Activated CD4-positive, CD25-positive, alpha-beta regulatory T cell treated with anti-CD3 and anti-CD28 coated beads, Interleukin-2, amount 50 U/mL, for 24 hours (primary cell): ENCODE measurements at places on chromosomes 5 and 9.

GRCh38 chr5:84622461-84622860 is 237.8 kb upstream of the EDIL3 start:
- no peak for ATAC-seq

DNA sequence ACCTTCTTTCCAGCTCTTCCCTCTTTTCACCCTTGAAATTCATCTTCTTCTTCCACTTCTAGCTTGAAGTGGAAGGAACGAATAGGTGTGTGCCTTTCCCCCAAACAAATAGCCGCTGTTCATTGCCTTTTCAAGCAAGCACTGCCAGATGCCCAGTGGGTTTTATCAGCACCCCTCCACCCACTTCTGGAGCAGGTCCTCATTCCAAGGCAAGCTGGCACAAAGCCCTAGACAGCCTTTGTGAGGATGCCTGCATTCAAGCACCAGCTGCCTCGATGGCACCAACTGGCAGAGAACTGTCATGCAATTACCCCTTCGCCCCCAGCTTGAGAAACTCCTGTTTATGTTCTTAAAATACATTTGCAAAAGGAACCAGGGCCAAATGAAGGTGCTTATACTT is 36.5 kb downstream of the SERINC5 start:
- no peak for ATAC-seq

- no peak for ATAC-seq
These were observed 223.3 kb downstream of the MEF2C start for GRCh38 chr5:88659529-88660263.

DNA sequence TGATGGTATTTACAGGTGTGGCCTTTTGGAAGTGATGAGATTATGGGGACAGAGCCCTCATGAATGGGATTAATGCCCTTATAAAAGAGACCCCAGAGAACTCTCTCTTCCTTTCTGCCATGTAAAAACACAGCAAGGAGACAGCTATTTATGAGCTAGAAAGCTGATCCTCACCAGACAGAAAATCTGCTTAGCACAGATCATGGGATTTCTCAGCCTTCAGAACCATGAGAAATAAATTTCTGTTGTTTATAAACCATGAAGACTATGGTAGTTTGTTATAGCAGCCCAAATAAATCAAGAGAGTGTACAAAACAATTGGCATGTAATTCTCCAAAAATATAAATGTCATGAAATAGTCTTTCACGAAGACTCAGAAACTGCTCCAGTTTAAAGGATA is 211.0 kb downstream of the PDE4D start:
- no peak for ATAC-seq

DNA sequence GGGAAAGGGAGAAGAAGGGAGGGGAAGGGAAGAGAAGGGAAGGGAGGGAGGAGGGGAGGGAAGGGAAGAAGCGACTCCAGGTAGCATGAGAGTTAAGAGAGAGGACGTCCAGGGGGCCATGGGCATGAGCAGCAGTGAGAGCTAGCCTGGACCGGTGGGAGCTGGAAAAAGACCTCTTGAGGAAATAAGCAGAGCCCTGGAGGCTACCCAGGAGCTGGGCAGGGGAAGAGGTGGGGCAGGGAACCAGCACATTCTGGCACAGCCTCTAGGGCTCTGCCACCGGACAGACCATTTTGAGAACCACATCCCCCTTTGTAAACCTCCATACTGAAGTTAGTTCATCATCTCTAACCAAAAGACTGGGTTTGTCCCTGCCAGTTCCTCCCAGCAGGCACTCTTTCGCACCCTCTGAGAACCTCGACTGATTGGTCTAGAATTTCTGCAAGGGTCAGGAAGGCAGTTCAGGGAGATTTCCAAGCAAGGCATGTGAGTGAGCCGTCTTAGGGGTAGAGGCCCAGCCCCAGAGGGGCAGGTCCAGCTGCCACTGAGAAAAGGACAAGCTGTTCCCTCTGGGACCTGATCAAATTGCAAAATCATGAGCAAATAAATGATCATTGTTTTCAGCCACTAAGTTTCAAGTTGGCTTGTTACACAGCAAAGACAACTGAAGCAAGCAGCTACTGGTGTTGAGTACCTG is 11.6 kb downstream of the NAIF1 start:
- no peak for ATAC-seq

DNA sequence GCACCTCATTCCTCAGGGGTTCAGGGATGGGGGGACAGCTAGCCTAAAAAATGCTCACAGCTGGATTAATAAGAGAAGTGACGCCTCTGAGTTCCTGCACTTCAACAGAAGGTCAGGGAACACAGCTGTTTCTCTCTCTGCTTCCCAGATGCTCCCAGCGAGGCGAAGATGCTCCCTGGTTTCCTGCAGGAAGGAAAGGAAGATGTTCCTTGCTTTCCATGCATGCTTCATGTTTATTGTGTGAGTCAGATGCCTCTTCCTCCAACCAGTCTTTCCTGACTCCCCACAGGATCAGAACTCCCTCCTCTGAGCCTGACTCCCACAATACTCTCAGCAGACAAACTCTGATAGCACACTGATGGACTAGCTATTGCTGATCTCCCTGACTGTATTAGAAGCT is 71.9 kb downstream of the MFAP3 start:
- ATAC-seq = no peak

- no peak for ATAC-seq
These were observed 95.8 kb downstream of the DOCK2 start for GRCh38 chr5:169732841-169733240.

GRCh38 chr5:90477073-90477472 is 2.4 kb downstream of the POLR3G start:
- no peak for ATAC-seq
